Bronchial epithelial cell (primary cell): ENCODE measurements at places on chromosomes 4 and X. TPM values are rescaled to one million over a fixed set of nuclear protein-coding genes. Genes with fewer than 3 reads are reported as not detected.

DNA sequence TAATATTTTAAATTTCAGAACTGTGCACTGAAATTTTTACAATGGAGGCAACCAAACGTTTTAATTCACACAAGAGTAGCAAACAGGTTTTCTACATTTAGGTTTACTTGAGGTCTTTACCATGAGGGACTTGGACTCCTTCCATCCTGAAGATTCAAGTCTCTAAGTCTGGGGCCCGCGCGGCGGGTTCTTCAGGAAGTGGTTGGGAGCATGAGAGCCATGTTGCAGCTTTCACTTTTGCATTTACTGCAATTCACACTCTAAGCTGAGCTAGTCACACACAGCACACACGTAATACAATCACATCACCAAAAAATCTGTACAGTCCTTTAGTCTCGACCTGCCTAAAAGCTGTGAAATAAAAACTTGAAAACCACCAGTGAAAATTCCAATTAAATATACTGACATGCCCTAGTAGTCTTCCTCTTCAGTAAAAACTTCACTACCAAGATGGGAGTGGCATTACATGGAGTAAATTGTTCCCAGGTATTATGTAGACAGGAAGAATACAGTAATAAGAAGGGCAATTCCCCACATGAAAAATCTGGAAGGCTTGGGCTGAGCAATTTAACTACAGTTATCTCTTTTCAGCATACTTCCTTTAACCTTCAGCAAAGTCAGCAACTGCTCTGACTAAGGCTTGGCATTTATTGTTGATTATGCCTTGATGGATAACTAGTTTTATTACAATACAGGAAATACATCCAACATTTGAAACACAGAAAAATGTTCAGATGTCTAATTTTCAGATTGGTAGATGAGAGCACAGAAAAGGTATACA lies 571.1 kb upstream of the DIPK2B start:
- peak; percentile 59 for DNase-seq

Gene CNGA1
- total RNA-seq: 1.6 and 5.4 TPM in 2 replicates

- DNase-seq: no peak
These were observed 1.6 kb downstream of the TBC1D14 start for GRCh38 chr4:6910960-6911874.

DNA sequence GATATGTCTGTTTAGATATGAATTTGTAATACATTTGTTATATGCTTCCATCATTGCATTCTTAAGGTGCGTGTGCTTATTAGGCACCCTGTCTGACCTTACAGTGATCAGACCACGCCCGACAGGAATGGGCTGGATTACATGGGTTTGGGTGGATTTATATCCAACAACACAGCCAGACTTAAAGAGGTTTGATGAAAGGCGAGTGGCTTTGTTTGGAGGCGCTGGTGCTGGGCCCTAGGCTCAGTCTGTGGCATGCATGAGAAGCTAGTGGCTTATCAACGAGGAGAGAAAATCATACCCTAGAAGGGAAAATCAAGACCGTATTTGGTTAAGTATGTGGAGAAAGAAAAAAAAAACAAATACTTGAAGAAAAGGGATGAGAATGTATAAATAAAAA lies 80.7 kb downstream of the STOX2 start:
- DNase-seq: no peak

Gene ARHGAP24
- 11.1 and 12.7 TPM in 2 replicates for total RNA-seq

GRCh38 chr4:148057516-148057915 lies 325.6 kb downstream of the ARHGAP10 start:
- DNase-seq: no peak

GRCh38 chr4:84574069-84574720 lies 8.7 kb upstream of the CDS1 start:
- DNase-seq: no peak

DNA sequence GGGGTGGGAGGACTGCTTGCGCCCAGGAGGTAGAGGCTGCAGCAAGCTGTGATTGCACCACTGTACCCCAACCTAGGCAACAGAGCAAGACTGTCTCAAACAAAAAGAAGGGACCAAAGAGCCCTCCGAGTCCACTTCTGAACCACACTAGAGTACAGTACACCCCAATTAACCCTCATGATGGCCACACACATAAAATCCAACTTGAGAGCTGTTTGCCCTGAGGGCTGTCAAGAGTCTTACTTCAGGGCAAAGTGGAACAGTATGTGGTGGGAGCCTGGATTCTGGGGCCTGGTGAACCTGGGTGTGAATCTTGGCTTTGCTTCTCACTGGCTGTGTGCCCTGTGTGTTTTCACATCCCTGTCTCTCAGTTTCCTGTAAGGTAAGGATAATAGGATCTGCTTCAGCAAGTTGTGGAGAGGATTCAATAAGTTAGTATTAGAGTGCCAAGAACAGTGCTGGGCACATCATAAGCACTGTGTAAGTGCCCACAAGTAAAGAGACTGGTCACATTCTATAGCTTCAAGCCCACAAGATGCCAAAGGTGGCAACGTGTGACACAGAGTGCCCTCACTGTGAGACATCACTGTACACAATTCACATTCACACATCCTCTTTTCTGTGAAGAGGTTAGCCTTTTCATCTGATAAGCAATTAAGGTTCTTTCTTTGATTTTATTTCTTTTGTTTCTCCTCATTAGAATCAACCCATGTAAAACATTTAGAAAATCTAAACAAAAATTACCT lies 52.1 kb downstream of the LEF1 start:
- no peak for DNase-seq

DNA sequence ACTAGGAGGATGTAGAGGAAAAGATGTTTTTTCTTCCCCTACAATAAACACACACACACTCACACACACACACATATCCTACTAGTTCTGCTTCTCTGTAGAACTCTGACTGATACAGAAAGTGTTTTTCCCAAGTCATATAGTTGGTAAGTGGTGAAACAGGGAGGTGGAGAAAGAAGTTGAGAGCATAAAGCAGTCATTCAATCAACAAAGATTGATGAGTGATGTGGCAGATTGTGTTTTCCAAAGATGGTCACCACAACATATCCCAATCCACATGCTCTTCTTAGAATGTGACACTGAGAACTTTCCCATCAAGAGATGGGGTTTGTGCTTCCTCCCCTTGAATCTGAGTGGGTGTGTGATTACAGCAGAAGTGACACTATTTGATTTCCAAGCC lies 123.4 kb upstream of the ATP6AP2 start:
- no peak for DNase-seq

DNA sequence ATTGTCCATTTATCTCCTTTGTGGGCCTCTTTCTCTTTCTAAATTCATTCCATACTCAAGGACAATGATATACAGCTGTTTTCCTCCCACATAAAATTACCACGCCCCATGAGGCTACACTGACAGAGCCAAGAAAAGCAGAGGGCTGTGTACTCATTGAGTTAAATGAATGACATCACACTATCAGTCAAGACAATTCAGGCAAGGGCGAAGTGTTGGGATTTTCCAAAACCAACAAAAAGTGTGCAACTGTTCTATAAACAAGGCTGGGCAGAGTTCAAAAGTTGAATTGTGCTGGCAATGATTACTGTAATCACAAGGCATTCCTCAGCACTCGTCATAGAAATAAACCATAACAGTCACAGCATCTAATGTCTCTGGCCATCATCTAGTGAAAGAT lies 799.6 kb upstream of the DIAPH2 start:
- DNase-seq: peak; percentile 64

DNA sequence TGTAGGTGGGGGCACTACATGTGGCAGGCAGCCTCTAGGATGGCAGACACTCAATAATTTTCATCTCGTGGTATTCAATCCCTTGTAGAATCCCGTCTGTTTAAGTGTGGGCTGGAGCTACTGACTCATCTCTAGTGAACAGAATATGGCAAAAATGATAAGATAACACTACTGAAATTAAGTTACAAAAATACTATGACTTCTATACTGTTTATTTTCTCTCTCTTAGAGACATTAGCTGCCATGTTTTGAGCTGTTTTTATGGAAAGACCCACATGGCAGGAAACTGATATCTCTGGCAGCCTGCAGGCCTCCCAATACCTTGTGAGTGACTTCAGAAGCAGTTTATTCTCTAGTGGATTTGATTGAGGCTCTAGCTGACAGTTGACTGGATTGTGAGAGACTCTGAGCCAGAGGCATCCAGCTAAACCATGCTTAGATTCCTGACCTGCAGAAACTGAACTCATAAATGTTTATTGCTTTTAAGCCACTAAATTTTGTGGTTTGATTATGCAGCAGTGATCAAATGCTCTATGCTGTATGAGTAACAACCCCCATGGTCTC lies 298.8 kb upstream of the CTSO start:
- no peak for DNase-seq

- DNase-seq: no peak
These were observed 135.4 kb upstream of the PSAPL1 start for GRCh38 chr4:7569810-7570783.

Gene MAPK10
- 3.4 and 5.4 TPM in 2 replicates for total RNA-seq

DNA sequence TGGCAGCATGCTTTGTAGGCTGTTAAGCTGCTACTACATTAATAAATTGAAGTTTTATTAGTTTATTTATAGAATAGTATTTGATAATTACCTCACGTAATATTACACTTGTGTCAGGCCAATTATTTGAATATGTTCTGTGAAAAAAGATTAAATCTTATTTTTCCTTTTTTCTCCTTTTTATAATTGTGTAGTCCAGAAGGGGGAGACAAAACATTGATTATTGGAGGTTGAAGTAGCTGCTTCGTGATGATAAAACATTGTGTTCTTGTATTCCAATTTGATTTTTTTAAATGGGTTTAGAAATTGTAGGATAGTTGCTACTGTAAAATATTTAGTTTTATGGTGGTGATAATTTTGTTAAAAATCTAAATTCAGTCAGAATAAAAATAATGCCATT lies 85.7 kb downstream of the DIAPH2 start:
- no peak for DNase-seq

Gene MMRN1
- under 0.01 TPM in 1 of 2 replicates, not detected in the other for total RNA-seq
